HFFc6 (cell line): ENCODE measurements at places on chromosomes 11 and 22.

DNA sequence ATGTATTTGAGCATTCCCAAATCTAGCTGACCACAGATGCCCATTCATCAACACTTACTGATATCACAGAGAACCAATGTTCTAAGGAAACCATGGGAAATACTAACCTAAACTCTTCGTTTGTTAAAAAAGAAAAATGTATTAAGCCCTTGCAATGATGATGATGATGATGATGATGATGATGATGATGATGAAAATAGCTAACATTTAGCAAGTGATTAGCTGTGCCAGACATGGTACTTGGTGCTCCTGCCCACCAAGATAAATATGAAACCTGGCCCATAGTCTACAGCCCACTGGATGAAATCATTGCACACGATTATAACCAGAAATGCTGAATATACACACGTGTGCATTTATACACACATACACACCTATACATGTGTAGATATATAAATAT, 37.5 kb downstream of the SMCO4 start:
- no peaks in the 10 kb centered on the region for H3K4me1 ChIP-seq
- no peak overlapping the region for H3K4me3 ChIP-seq
- no peaks in the 10 kb centered on the region; the same call in 1 of the 2 replicates for H3K27me3 ChIP-seq
- H3K36me3 ChIP-seq = no peaks in the 10 kb centered on the region
- H3K27ac ChIP-seq = no peak overlapping the region
- DNase-seq = no peak

- no peak overlapping the region for H3K4me3 ChIP-seq
- DNase-seq = no peak
- H3K4me1 ChIP-seq = no peaks in the 10 kb centered on the region
- H3K27me3 ChIP-seq = peaks cover 49% of the 10 kb centered on the region
- no peaks in the 10 kb centered on the region for H3K36me3 ChIP-seq
Measured at GRCh38 chr22:39923696-39924095, 22.8 kb downstream of the GRAP2 start.

DNA sequence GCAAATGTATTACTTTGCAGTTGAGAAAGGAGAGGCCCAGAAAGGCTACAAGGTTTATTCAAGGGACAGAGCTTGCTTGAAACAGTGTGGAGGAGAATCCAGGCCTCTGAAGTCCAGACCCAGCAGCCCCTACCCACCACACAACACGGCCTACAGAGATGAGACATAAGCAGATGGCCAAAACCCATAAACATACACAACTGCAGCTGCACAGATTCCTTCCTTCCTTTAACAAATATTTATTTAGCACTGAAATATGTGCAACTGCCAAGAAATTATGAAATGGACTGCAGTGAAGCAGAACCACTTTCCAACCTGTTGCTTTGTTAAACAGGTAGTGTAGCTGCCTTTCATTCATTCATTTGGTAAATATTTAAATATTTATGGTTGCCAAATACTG, 122.3 kb downstream of the SPATA19 start:
- H3K4me1 ChIP-seq = no peaks in the 10 kb centered on the region
- no peak for DNase-seq
- H3K4me3 ChIP-seq = no peak overlapping the region

- DNase-seq = no peak
- H3K27ac ChIP-seq = no peak overlapping the region
- H3K4me1 ChIP-seq = peaks cover 5% of the 10 kb centered on the region
- peaks cover 26% of the 10 kb centered on the region for H3K27me3 ChIP-seq
Measured at GRCh38 chr11:44880953-44881352, 69.7 kb downstream of the TP53I11 start.

DNA sequence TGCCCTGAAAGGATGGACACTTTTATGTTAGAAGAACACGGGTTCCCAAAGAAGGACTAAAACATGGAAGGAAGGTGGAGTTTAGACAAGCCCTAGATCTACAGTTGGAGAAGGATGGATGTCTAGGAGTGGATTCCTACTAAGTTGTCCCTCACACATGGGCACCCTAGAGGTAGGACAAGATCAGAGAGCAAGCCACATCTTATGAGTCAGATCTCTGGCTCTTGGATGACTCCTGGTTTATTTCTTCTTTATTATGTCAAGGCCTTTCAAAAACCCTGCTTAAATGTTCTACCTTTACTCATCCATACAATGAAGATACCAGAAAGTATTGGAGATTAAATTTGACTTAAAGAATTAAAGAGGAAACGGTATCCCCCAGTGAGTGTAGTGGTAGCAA, 34.4 kb downstream of the PRCP start:
- no peaks in the 10 kb centered on the region for H3K27me3 ChIP-seq
- H3K36me3 ChIP-seq = no peaks in the 10 kb centered on the region
- H3K27ac ChIP-seq = peak overlapping the region; percentile 52; the same call in 1 of the 2 replicates
- peaks cover 66% of the 10 kb centered on the region for H3K4me1 ChIP-seq
- DNase-seq = peak; percentile 56
- no peak overlapping the region for H3K4me3 ChIP-seq

GRCh38 chr22:50610041-50610451, 9.5 kb downstream of the MAPK8IP2 start:
- no peaks in the 10 kb centered on the region for H3K36me3 ChIP-seq
- DNase-seq = no peak
- no peak overlapping the region for H3K4me3 ChIP-seq
- no peak overlapping the region for H3K27ac ChIP-seq
- no peaks in the 10 kb centered on the region for H3K4me1 ChIP-seq

DNA sequence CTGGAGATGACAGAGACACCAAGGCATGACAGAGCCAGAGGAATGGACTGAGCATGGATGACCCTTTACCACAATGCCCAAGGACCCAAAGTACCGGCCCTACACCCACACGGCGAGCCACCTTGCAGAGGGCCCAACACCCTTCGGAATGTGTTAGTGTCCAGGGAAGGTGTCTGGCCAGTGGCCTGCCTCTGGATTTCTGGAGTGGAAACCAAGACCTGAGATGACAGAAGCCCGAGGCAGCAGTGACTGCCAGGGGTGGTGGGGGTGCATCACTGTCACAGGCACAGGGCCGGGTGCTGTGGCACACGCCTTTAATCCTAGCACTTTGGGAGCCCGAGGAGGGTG, 28.7 kb downstream of the PDGFB start:
- no peak overlapping the region for H3K27ac ChIP-seq
- H3K27me3 ChIP-seq = peaks cover 7% of the 10 kb centered on the region; the same call in 1 of the 2 replicates
- H3K4me3 ChIP-seq = no peak overlapping the region
- H3K4me1 ChIP-seq = peaks cover 30% of the 10 kb centered on the region
- H3K36me3 ChIP-seq = peaks cover 5% of the 10 kb centered on the region; the same call in 1 of the 2 replicates

DNA sequence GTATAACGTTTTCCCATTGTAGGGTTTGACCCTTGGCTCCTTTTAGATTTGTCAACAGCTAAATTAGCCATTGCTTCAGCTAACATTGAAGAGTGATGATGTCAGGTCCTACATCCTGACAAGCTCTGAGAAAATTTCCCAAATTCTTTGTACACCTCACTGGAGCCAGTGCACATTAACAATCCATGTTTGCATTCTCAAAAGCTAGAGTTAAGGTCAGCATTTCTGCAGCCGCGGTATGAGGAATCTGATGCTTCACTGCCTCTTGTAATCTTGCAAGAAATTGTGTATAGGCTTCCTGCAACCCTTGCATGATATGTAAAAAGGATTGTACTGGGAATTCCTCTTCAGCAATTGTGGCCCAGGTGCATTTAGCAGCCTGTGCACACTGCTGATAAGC, 33.1 kb upstream of the NCAM1 start:
- no peak for DNase-seq
- H3K36me3 ChIP-seq = 0 out of 2 replicates have a peak, but pooled peaks cover 5% of the 10 kb centered on the region
- H3K4me3 ChIP-seq = no peak overlapping the region
- no peak overlapping the region for H3K27ac ChIP-seq

GRCh38 chr11:104946907-104947306, 21.5 kb downstream of the CASP4 start:
- peaks cover 2% of the 10 kb centered on the region; the same call in 1 of the 2 replicates for H3K27me3 ChIP-seq
- peaks cover 79% of the 10 kb centered on the region for H3K36me3 ChIP-seq
- peak; percentile 61 for DNase-seq
- H3K4me1 ChIP-seq = peaks cover 6% of the 10 kb centered on the region

DNA sequence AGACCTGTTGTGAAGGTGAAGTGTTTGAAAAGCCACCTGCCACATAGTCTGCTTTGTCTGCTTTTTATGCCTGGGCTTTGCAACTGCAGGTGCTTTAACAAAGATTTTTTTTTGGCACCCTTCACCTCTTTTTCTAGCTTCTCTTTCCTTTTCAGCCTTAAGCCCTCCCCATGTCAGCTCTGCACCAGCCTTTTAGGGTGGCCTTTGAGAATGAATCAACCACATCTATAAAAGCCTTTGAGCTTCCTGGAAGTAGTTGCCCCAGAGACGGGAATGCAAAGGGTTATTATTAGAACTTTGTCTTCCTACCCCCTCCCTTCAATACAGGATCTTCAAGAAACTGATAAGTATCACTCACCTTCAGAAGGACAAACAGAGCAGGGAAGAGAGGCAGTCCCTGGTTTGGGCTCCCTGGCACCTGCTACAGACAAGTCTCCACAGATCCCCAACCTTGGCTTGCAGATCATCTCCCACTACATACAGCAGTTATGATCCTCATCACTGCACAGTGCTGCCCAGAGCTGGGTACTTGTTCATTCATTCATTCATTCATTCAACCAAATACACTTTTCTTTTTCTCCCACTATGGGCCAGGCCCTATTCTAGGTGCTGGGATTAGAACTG, 8.0 kb downstream of the PVALB start:
- no peak overlapping the region for H3K4me3 ChIP-seq
- no peak overlapping the region for H3K27ac ChIP-seq

GRCh38 chr22:47329727-47330650, 567.5 kb downstream of the TBC1D22A start:
- H3K36me3 ChIP-seq = 0 out of 2 replicates have a peak, but pooled peaks cover 4% of the 10 kb centered on the region
- DNase-seq = no peak
- H3K27ac ChIP-seq = peak overlapping the region; percentile 59
- peak overlapping the region; percentile 44 for H3K4me3 ChIP-seq
- H3K27me3 ChIP-seq = peaks cover 5% of the 10 kb centered on the region

- H3K27me3 ChIP-seq = peaks cover 5% of the 10 kb centered on the region
- no peak overlapping the region for H3K4me3 ChIP-seq
- no peak overlapping the region for H3K27ac ChIP-seq
- DNase-seq = no peak
Measured at GRCh38 chr11:126518972-126519690, 163.6 kb downstream of the ST3GAL4 start.

- no peak overlapping the region for H3K27ac ChIP-seq
- H3K27me3 ChIP-seq = peaks cover 2% of the 10 kb centered on the region
- no peak for DNase-seq
- H3K4me1 ChIP-seq = peaks cover 15% of the 10 kb centered on the region
- no peak overlapping the region for H3K4me3 ChIP-seq
Measured at GRCh38 chr11:47437746-47438418, 11.1 kb downstream of the RAPSN start.

DNA sequence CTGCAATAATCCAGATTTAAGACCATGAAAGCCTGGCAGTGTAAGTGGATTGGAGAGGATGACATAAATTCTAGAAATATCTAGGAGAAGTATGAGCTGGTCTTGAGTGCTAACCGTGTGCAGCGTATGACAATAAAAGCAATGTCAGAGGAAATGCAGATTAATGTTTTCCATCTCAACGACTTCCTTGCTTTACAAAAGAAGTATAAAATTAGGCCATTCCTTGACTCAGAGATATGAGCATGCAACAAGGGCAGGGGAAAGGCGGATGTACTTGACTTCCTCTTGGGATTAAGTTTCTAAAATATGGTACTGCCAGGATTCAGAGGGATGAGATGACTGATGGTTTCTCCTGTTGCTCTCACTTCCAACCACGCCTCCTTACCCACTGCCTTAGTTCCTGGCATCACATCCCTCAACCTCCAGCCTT, 32.3 kb downstream of the ADAMTS15 start:
- no peak overlapping the region for H3K27ac ChIP-seq
- H3K4me3 ChIP-seq = no peak overlapping the region
- peaks cover 3% of the 10 kb centered on the region; the same call in 1 of the 2 replicates for H3K27me3 ChIP-seq
- peaks cover 9% of the 10 kb centered on the region; the same call in 1 of the 2 replicates for H3K36me3 ChIP-seq
- DNase-seq = no peak

- H3K4me3 ChIP-seq = no peak overlapping the region
- peaks cover 7% of the 10 kb centered on the region for H3K4me1 ChIP-seq
- no peaks in the 10 kb centered on the region for H3K36me3 ChIP-seq
- no peaks in the 10 kb centered on the region; the same call in 1 of the 2 replicates for H3K27me3 ChIP-seq
Measured at GRCh38 chr11:3816673-3817072, 8.3 kb downstream of the PGAP2 start.

- no peak overlapping the region for H3K27ac ChIP-seq
- H3K4me1 ChIP-seq = peaks cover 16% of the 10 kb centered on the region
- H3K36me3 ChIP-seq = no peaks in the 10 kb centered on the region
- H3K4me3 ChIP-seq = no peak overlapping the region
Measured at GRCh38 chr11:32884023-32884422, 8.6 kb upstream of the QSER1 start.

DNA sequence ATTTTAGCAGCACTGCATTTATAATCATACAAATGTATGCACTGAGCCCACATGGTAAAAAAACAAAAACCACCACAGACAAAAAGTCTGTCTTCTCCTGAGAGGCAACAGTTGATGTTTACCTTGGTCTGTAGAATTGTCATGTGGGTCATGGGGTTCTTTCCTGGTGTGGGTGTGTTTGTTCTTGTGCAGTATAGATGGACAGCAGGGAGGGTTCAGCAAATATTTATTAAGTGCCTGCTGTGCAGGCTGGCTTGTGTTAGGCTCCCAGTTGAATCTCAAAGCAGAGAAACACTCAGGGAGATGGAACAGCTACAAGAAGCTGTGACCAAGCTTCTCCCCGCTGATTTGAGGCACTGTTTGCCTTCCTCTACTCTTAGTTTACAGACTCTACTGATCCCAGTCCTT, 82.2 kb downstream of the PISD start:
- H3K27me3 ChIP-seq = peaks cover 2% of the 10 kb centered on the region; the same call in 1 of the 2 replicates
- no peak overlapping the region for H3K4me3 ChIP-seq
- peaks cover 10% of the 10 kb centered on the region; the same call in 1 of the 2 replicates for H3K36me3 ChIP-seq
- no peak overlapping the region; the same call in 1 of the 2 replicates for H3K27ac ChIP-seq

GRCh38 chr22:33572086-33572485, 348.2 kb downstream of the LARGE1 start:
- no peaks in the 10 kb centered on the region for H3K36me3 ChIP-seq
- DNase-seq = no peak
- no peaks in the 10 kb centered on the region for H3K4me1 ChIP-seq
- no peak overlapping the region for H3K4me3 ChIP-seq
- no peak overlapping the region for H3K27ac ChIP-seq
- no peaks in the 10 kb centered on the region for H3K27me3 ChIP-seq

- H3K36me3 ChIP-seq = no peaks in the 10 kb centered on the region
- H3K4me1 ChIP-seq = peaks cover 6% of the 10 kb centered on the region
- no peak for DNase-seq
- H3K4me3 ChIP-seq = no peak overlapping the region
- no peak overlapping the region for H3K27ac ChIP-seq
Measured at GRCh38 chr11:95076416-95076815, 9.7 kb downstream of the SRSF8 start.

DNA sequence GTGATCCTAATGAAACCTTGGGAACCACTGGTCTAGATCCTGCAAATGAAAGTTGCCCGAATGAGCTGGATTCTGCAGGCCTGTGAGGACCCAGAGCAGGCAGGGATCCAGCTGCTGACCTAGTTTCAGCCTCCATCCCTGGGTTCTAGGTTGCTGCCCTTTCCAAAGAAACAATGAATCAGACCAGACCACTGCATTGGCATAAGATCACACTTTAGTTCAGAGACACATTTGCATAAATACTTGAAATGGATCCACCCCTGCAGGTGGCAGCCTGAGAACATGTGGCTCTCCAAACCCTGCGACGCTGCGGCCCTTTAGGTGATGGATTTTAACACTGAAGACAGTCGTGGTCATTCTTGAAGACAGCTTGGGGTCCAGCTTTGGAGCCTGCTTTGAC, 23.7 kb downstream of the ADAMTS8 start:
- peaks cover 66% of the 10 kb centered on the region for H3K4me1 ChIP-seq
- DNase-seq = no peak
- H3K27ac ChIP-seq = no peak overlapping the region
- H3K4me3 ChIP-seq = no peak overlapping the region
